ENCODE measurements at places on chromosomes 3 and 15. TPM values are rescaled to one million over a fixed set of nuclear protein-coding genes. Genes with fewer than 3 reads are reported as not detected.

DNA sequence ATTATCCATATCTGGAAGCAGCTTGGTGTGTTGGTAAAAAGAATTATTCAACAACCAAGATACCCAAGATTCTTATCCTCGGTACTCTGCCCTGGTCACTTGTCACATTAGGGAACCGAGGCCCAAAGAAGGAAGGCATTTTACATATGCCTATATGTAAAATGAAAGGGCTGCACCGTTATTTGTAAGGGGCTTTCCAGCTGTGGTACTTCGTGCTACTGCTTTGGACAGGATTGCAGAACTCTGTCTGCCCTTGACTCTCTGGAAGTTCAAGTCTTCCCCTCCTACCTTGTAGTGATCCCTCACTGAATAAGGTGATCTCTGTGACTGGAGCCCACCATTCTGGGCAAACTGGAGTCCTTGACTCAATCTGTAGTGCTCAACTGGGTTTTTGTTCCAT, 198.9 kb upstream of the TOPAZ1 start:
- no peak for DNase-seq

- no peak for DNase-seq
Observed at GRCh38 chr3:193021506-193022010, 103.9 kb upstream of the MB21D2 start.

DNA sequence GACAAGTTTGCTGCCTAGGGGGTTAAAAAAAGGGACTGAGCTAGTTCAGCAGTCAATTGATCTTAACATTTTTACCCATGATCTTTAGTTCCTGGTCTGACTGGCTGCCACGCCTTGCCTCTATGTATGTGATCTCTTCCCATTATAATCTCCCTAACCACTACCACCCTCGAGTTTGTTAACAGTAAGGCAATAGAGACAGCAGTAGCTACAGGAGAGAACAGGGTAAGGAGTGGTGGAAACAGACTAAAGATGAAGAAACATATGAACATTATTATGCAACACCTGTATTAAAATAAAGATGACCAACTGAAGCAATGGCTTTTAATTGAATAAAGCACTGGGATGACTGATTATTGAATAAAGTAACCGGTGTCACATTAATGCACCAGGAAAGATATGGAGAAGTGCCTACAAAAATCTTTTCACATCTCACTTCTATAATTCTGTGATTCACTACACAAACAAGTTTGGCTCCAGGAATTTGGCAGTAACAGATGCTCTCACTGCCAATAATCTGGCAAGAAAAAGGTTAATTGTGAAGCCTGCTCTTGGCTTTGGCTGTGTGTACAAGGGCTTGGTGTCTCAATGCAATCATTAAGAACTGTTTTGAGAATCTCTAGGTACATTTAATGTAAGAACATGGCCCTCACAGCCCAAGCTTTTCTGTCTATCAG, 95.7 kb downstream of the HHLA2 start:
- no peak for DNase-seq

DNA sequence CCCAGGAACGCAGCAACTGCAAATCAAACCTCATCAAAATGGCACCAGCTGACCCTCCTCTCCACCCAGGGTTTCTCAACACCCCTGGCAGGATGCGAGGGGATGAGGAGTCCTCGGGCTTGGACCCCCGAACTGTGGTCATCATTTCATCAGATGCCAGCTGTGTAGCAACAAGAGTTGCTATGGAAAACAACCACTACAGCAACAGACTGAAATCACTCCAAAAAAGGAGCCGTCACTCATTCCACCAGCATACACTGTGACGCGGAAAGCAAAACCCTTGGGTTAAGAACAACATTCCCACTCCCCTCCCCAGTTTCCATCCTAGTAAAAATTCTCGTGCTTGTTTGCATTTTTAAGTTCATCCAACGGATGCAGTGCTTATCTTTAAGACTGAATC, 40.1 kb downstream of the VGLL4 start:
- no peak for DNase-seq

The IQCF5 gene
- total RNA-seq = not detected

The NCBP2 gene
- total RNA-seq = 107 TPM

The ETFA gene
- 100 TPM for total RNA-seq

The CHRNA7 gene
- total RNA-seq = not detected

The SEMA7A gene
- 57.7 TPM for total RNA-seq

Measured in activated CD4-positive, alpha-beta T cell treated with anti-CD3 and anti-CD28 coated beads for 36 hours (primary cell).